ENCODE measurements at places on chromosomes 13 and 19.

DNA sequence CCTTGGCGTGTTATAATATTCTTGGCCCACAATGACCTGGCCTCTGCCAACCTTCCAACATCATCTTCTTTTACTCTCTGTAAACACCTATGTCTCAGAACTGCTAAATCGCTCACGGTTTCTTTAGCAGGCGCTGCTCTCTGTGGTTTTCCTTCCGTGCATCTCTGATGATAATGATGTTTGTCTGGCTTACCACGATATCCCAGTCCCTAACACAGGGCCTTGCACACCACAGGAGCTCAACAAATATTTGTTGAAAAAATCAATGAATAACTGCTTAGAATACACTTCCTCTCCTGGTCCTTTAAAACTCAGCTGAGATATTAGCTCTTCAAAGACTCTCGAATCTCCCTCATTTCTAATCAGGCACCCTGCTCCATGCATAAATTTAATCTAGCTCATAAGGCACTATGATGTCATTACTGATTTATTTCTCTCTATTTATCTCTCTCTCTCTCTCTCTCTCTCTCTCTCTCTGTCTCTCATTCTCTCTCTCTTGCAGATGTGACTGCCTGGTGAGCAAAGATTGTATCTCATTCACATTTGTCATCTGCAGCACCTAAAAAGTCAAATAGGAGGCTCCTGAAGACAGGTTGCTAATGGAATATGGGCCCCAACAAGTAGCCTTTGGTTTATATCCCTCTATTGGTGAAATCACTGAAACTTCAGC lies 206.4 kb downstream of the NHLRC3 start:
- DNase-seq: no peak

DNA sequence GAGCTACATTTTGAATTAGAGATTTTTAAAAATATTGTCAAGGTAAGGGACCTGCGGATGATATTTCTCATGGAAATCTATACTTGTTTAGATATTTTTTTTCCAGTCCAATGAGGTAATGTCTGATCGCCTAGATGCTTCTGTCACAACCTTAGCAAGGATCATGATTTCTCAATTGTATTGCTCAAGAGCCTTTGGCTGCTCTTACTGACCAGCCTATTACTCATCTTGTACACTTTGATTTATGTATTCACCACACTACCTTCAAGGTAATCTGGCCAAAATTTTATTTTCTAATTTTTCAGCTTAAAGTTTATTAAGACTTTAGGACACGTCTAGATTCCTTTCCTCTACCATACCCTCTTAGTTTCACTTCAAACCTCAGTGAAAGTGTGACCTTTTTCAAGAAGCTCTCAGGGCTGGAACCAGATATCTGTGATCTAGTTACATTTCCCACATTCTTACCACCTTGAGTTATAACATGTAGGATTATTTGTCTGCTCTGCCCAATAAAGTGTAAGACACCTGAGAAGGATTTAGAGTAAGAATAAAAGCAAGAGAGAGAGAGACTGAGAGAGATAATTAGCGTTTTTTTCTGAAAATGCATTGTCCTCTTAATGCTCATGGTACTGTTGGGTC lies 197.1 kb downstream of the ITGBL1 start:
- DNase-seq: no peak

- no peak for DNase-seq
Measured at GRCh38 chr13:89791971-89792630, 1555.4 kb upstream of the MIR17HG start.

DNA sequence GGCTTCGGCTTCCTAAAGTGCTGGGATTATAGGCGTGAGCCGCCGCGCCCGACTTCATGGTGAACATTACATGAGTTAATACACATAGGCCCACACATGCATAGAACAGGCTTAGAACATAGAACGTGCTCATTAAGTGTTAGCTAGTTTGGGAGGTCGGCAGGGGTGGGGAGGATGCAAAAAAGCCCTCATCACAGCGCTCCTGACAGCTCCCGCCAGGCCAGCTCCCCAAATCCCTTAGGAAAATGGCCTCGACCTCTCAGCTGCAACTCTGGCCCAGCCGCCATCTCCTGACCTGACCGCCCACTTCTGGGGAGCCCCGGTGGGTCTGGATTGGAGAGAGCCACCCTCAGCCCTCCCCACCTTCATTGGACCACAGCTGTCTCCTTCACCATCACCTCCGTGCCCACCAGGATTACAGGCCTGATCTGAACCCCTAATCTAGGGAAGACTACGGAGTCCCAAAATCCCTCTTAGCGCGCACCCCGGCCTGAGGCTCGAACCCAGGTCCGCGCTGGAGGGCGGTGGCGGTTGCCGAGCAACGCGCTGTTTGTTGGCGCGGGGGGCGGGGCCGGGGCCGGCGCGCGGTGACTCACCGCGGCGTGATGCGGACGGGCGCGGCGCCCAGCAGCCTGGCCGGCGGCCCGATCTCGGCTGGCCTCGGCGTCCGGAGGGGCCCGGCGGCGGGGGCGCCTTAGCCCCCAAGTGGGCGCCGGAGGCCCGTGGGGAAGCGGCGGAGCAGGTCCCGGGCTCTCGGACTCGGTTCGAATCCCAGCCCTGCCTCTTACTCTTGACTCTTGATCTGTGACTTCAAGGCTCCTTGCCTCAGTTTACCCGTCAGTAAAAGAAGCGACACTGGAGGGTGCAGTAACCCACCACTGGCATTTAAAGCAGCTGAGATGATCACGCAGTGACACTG lies 26.7 kb upstream of the NANOS3 start:
- DNase-seq: peak; percentile 90

DNA sequence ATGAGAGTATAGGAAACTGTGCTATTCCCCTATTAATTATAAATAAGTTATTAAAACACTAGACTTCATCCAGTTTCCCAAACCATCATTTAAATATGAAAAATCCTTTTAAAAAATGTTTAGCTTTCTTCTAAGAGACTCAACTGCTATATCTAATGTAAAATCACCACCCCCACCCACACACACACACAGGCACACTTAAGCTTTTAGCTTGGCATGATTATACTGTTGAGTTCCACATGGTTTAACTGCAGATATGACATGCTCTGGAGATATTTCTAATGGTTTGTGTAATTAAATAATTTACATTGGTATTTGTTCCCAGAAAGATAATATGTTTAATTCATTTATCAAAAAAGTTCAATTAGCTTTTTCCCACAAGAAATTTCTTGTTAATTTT lies 1700.1 kb upstream of the SLC10A2 start:
- DNase-seq: no peak

GRCh38 chr13:99226513-99226912 lies 25.9 kb downstream of the UBAC2 start:
- DNase-seq: no peak

- DNase-seq: no peak
Measured at GRCh38 chr13:112874751-112875300, 94.2 kb upstream of the MCF2L start.

- no peak for DNase-seq
Measured at GRCh38 chr19:41564515-41565378, 11.2 kb upstream of the CEACAM21 start.

DNA sequence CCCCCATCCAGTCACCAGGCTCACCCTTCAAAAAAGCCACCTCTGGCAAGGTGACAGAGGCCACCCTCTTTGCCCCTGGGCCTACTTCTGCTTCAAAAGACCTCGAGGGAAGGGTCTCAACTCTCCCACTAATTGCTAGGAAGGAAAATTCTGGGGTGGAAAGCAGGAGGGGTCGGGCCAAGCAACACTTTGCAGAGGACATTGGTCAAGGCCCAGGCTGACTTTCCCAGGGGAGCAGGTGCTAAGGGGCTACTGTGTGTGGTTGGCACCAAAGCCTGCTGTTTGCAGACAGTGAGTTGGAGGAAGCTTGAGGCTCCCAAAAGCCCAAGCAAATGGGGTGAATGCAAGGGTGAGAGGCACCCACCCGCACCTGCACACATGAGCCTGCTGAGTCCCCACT lies 28.6 kb upstream of the VSTM2B start:
- DNase-seq: no peak

DNA sequence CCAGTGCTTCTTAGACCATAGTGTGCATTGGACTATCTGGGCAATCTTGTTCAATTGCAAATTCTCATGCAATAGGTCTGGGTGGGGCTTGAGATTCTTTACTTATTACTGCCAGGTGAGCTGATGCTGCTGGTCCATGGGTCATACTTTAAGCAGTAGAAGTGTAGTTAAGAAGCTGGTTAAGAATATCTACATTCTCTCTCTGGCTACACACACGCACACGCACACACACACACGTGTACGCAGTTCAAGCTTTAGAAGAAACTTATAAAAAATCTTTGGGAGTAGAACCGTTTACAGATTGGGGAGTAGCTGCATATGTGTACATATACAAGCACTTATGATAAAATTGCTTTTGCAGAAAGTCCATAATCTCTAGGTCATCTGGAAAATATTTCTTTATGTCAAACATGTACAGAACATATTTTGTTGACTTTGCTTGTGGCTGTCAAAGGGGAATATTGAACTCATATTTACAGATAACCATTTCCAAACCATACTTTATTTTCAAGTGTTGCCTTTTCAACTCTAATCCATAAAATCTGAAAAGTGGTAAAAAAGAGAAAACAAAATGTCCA lies 99.7 kb downstream of the GPC6 start:
- DNase-seq: no peak

GRCh38 chr19:41945135-41945766 lies 13.9 kb downstream of the RABAC1 start:
- DNase-seq: no peak

GRCh38 chr19:33813391-33814101 lies 16.9 kb downstream of the KCTD15 start:
- no peak for DNase-seq

- no peak for DNase-seq
Measured at GRCh38 chr13:112738606-112739005, 48.8 kb downstream of the ATP11A start.

DNA sequence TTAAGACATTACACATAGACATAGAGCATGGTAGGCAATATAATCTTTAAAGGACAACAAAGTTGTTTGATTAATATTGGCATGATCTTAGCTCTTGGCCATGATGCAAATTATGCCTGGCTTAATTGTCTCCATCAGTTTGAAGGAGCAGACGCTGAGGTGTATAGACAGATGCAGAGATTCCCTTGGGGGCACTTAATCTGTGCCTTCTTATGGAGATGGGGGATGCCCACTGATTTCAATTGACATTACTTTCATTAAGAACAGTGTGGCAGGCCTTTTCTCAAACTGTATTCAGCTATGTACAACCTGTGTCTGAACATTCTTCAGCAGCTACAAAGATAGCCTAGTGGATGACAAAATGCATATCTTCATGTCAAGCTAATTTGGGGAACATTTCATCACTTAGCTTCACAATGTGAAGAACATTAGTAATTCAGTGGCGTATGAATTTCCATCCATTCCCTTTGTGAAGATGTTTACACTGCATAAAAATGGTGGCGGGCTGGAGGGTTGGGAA lies 85.3 kb upstream of the MYCBP2 start:
- DNase-seq: no peak

DNA sequence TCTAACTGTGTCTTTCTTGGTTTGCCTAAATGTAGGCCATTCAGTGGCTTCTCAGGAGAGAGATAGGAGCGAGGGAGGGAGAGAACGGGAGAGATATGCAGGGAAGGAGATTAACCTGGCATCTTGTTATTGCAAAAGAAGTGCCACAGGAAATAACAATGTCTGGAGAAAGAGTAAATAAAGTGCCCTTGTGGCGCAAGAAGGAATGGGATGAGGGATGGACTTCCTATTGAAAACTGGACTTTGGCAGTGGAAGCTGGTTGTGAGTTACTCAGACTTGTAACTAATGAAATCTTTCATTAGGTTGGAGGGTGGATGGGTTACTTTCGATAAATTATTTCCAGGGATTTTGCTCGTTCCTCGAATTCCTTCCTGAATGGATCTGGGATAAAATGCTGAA lies 136.1 kb downstream of the LACC1 start:
- DNase-seq: no peak

GRCh38 chr19:50728084-50728737 lies 5.0 kb downstream of the CLEC11A start:
- peak; percentile 74 for DNase-seq

DNA sequence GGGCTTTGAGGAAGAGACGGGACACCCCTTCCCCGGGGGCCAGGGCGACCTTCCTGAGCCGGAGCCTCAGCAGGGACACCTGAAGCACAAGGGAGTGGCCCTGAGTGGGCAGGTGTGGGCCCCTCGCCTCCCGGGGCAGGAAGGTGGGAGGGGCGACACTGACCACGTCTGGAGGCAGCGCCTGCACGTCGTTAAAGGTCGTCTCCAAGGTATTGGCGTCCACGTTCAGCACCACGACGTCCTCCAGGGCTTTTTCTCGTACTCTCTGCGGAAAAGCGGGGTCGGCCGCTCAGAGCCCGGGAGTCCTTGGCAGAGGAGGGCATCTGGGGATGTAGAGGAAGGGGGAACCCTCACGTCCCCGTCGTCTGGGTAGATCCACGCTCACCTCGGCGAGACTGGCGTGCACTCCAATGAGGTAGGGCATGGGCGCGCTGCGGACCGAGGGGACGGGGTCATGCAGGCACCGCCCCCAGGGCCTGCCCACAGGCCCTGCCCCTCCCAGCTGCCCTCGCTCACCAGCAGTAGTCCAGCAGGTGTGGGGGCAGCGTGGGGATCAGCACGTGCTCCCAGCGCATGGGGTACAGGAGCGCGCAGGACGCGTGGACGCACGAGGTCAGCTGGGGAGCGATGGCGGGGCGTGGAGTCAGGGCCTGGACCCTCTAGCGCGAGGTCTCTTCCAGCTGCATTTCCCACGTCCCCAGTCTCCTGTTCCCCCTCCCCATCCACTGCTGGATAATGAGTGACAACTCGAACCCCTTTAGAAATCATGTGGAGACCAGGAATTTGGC lies 6.1 kb downstream of the DENND1C start:
- no peak for DNase-seq

GRCh38 chr19:55173714-55174409 lies 6.2 kb downstream of the SYT5 start:
- no peak for DNase-seq

DNA sequence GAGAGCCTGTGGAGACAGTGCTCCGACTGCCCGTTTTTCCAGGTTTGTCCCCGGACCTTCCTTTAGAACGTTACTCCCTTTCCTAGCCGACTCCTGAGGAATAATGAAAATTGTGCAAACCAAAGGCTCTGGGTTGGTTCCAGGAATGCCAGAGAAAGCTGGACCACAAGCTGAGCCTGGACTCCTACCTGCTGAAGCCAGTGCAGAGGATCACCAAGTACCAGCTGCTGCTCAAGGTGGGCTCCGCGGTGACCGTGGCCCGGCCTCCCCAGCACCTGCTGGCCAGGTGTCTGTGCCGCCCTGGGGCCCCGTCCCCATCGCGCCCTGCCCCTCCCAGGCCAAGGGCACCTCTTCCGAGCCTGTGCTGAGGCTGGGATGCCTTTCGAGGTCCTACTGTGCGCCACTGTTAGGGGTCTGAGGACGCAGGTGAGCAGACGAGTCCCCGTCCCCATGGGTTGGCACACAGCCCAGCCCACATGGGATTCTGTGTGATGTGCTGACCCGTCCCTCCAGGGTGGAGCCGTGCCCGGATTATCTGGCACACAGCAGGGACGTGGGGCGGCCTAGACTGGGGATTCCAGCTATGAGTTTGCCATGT lies 20.5 kb upstream of the F7 start:
- DNase-seq: no peak

All from mesothelial cell of epicardium (in vitro differentiated cells).